ENCODE measurements at places on chromosomes 2 and 18. TPM values are rescaled to one million over a fixed set of nuclear protein-coding genes. Genes with fewer than 3 reads are reported as not detected.
A peak's percentile ranks its signal among the peaks of the same experiment; 100 is the strongest.

Gene GPR39
- 2.7 TPM for total RNA-seq

- H3K4me3 ChIP-seq, result no peak overlapping the region
- H3K27ac ChIP-seq, result peak overlapping the region; percentile 27
- no peaks in the 10 kb centered on the region for H3K36me3 ChIP-seq
- H3K27me3 ChIP-seq, result no peaks in the 10 kb centered on the region
- H3K4me1 ChIP-seq, result peaks cover 33% of the 10 kb centered on the region
These were observed 190.1 kb upstream of the TNP1 start for GRCh38 chr2:217049956-217050355.

Gene FAP
- 21.3 TPM for total RNA-seq

Gene CPLX4
- not detected for total RNA-seq

- H3K27me3 ChIP-seq, result no peaks in the 10 kb centered on the region
- no peaks in the 10 kb centered on the region for H3K4me1 ChIP-seq
- DNase-seq, result no peak
These were observed 355.1 kb upstream of the ZC3H15 start for GRCh38 chr2:186130748-186131641.

GRCh38 chr2:167925758-167926157 lies 321.6 kb downstream of the STK39 start:
- DNase-seq, result no peak
- H3K4me3 ChIP-seq, result no peak overlapping the region
- no peak overlapping the region for H3K27ac ChIP-seq

GRCh38 chr2:72931280-72931910 lies 14.1 kb downstream of the EMX1 start:
- peaks cover 11% of the 10 kb centered on the region for H3K27me3 ChIP-seq
- H3K36me3 ChIP-seq, result no peaks in the 10 kb centered on the region
- DNase-seq, result no peak
- H3K4me1 ChIP-seq, result no peaks in the 10 kb centered on the region

Gene GCG
- total RNA-seq, result not detected

Measured in thoracic aorta (tissue), 2 donors.